Right renal cortex interstitium (tissue), 3 donors: ENCODE measurements at places on chromosomes 5 and 9.

- DNase-seq: no peak
These were observed 48.3 kb upstream of the DNAH5 start for GRCh38 chr5:13992795-13993194.

DNA sequence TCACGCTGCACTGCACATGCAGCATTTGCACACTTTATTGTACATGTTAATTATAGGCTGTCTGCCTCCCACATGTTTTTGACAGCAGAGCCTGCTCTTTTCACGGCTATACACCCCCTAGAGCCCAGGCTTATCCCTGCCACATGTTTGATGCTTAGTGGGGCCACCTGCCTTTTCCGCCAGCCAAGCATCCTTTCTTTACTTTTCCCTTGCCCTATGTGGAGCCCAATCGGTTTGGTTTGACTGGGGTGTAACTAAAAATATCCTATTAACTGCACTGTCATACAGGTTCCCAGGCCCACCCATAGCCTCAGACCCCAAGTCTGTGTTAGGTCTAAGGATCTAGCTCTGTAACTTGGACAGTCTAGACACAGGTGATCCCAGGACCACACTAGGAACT, 18.9 kb upstream of the S1PR3 start:
- no peak for DNase-seq

GRCh38 chr5:601771-602465, 10.2 kb upstream of the CEP72 start:
- no peak for DNase-seq

DNA sequence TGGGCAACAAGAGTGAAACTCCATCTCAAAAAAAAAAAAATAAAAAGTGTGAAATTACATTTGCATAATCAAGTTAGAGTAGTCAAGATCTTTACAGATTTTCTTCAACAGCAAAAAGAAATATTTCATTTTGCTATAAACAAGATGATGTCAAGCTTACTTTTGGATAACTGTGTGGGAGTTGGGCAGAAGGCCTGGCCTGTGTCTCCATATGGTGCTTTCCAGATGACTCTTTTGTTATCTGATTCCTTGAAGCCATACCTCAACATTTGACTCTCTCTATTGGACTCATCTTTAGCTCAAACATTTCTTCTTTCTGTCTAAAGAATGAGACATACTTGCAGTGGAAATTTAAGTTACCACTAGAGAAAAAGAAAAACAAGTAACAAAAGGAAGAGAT, 246.8 kb downstream of the MSX2 start:
- no peak for DNase-seq

DNA sequence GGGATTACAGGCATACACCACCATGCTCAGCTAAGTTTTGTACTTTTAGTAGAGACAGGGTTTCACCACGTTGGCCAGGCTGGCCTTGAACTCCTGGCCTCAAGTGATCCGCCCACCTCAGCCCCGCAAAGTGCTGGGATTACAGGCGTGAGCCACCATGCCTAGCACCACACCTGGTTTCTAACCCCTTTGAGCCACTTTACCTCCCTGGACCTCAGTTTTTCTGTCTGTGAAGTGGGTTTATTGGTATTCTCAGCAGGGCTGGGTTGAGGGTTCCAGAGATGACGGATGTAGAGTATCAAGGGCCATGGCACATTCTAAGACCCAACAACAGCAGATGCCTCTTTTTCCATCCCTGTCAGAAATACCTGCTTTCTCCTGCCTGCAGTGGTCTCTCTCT, 38.6 kb downstream of the AMBP start:
- DNase-seq: no peak

- DNase-seq: peak; percentile 29
These were observed 2.6 kb upstream of the GCNT1 start for GRCh38 chr9:76456202-76456926.

GRCh38 chr5:111385970-111386831, 126.1 kb downstream of the STARD4 start:
- DNase-seq: no peak

GRCh38 chr9:134178768-134179551, 14.6 kb upstream of the RNU6ATAC start:
- no peak for DNase-seq

DNA sequence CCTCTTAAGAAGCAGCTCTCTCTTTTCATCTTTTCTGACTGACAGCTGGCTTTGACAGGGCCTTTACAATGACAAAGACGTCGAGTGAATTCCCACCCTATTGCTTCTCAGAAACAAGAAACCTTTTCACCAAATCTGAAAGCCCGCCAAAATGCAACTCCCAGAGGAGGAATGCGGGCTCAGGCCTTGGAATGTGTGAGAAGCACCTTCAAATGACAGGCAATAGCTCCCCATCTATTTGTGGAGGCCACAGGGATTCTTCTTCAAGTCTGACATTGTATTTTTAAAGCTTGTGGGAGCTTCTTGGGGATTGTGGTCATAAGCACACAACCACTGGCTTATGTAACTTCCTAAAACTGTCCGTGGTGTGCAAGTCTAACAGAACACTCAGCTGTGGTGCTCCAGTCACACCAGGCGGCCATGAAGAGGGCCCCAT, 72.7 kb downstream of the DPYSL3 start:
- DNase-seq: no peak

DNA sequence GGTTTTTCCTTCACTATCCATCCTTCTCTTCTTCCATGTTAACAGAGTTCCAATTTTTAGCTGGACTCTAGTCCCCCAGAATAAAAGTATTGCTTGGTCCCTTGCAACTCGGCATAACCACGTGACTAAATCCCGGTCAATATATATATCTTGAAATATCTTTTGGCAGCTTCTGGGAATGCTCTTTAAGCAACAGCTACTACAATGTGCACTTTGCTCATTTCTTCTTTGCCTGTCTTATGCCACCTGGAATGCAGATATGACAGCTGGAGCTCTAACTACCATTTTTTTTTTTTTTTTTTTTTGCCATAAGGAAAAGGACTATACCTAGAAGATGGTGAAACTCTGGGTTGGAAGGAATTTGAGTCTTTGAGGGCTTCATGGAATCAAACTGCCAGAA, 82.6 kb downstream of the GCNT4 start:
- no peak for DNase-seq

DNA sequence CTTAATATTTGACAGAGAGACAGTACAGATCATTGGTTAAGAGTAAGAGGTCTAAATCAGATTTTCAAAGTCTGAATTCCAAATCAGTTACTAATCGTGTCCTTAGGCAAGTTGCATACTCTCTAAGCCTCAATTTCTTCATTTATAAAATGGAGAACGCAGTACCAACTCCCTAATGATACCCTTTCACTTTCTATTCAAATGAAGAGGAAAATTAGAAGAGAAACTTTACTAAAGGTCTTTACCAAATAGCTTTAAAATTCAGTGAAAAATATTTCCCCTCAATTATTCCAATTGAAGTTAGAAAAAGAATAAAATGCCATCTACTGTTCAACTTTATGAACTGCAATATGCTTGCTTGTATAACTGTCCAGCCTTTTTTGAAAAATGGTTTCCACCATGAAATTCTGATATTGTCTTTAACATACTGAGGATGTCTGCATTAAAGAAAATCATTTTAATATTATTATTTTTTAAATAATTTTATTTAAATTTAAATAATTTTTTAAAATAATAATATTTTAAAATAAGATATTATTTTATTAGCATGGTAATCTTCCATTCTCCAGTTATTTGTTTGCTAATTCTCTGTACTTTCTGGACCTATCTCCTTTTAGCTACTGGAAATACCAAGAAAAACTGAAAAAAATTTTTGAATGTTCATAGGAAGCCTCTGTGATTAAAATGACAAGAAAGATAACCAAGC, 36.0 kb downstream of the POC5 start:
- no peak for DNase-seq

DNA sequence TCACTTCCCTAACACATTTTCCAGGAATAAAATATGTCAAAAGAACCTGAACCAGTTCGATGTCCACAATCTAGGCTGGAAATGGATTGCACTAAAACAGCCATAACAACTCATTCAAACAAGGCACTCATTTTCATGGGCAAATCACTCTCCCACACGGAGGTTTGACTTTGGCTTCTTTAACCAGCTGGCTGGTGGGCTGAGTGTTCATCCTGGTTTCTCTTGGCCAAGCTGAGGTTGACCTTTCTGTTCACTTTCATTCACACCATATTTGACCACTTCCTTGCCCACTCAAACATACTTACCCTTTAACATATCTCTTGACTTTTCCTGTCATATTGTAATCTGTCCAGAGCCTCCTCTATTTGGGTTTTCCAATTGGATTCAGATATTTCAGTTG, 5.4 kb downstream of the IL7R start:
- DNase-seq: no peak

DNA sequence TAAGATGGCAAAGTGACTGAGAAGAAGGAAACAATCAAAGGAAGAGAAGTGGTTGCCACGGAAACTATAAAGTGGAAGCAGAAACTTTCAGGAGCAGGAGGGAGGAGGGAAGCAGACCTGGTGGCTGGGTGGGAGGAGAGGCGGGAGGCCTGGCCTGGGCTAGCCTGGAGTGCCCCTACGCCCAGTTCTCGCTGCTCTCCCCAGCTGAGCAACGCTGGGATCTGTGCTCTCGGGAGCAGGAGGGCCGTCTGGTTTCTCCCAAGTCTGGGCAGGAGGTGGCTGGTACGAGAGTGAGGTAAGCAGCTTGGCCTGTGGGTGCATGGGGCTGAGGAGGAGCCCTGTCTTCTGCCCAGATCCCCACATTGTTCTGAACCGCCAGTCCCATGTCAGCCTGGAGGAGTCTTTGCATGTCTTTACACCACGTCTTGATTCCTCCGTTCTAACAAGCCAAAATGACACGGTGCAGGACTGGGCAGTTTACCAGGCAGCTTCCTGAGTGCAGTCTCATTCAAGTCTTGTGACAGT, 15.0 kb upstream of the DAB2IP start:
- DNase-seq: no peak

DNA sequence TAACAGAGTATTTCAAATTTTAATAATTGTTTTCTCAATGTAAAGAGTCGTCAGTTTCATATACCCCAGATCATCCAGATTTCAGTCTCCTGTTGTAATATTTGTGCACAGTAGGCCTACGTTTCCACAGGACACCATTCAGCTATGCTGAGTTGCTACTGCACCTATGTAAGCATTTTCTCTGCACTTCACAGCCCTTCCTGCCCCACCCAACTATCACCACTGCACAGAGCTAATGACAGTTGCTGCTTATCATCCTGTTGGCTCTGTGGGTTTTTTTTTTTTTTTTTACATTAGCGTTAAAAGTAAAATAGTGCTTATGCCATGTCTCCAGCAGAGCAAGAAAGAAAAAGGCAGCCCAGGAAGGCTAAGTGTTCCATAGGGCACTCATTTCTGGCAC, 5.9 kb upstream of the PRKACG start:
- DNase-seq: no peak

- no peak for DNase-seq
These were observed 417.0 kb upstream of the TLE4 start for GRCh38 chr9:79154806-79155205.

GRCh38 chr5:138668451-138669380, 84.5 kb upstream of the CTNNA1 start:
- DNase-seq: no peak

GRCh38 chr9:79189511-79189924, 382.2 kb upstream of the TLE4 start:
- DNase-seq: no peak

GRCh38 chr5:74199436-74200210, 440.9 kb downstream of the ENC1 start:
- no peak for DNase-seq
